ENCODE measurements at places on chromosomes 3 and 15.
A peak's percentile ranks its signal among the peaks of the same experiment; 100 is the strongest.

- DNase-seq = no peak
These were observed 11.5 kb downstream of the TCF12 start for GRCh38 chr15:56929933-56930332.

GRCh38 chr15:53384417-53384816 is 375.0 kb downstream of the WDR72 start:
- no peak for DNase-seq

DNA sequence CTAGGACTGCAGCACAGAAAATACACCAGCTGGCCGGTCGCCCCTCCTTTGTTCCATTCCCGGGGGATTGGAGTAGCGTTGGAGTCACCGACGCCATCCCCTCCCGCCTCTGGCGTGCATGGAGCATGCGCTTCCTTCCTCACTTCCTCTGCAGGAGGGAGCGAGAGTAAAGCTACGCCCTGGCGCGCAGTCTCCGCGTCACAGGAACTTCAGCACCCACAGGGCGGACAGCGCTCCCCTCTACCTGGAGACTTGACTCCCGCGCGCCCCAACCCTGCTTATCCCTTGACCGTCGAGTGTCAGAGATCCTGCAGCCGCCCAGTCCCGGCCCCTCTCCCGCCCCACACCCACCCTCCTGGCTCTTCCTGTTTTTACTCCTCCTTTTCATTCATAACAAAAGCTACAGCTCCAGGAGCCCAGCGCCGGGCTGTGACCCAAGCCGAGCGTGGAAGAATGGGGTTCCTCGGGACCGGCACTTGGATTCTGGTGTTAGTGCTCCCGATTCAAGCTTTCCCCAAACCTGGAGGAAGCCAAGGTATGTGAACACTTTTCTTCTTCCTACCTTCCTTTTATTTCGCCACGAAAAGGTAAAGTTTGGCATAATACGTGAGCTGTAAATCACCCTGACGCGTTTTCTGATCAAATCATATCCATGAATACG is at the start of gene SCG3:
TSS of gene SCG3 (plus strand) at position 201 of the 661 bp plus-strand sequence. CDS start at position 454, 253 bp downstream.
- DNase-seq = peak; percentile 29

GRCh38 chr3:15875016-15875689 is 77.4 kb upstream of the ANKRD28 start:
- no peak for DNase-seq

DNA sequence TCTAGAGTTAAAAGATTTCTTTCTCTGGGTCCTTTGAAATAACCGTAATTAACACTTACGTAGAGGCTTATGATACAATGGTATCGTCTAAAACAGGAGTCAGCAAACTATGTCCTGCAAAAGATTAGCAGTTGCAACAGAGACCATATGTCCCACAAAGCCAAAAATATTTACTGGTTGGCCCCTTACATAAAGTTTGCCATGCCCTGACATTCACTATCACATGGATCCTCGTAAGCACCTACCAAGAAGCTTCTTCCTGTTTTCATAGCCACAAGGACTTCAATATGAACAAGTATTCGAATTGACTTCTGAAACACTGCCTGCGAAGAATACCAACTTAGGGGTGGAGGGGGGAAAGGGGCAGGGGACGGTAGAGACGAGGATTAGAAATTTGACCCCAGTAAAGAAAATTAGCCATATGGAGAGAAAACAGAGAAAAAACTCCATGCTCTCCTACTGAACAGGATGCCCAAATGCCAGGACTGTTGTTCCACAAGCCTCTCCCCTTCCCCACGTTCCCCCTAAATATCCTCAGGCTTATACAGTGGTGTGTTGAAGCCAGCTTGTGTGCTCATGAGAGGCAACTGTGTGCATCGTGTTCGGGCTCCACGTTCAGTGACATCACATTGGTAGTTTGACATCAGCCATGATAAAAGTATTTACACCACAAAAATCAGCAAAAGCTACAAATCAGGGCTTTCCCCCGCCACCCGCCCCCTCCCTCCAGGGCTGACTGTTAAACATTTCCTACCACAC is 144.1 kb upstream of the HES1 start:
- DNase-seq = no peak

GRCh38 chr3:107238787-107239186 is 138.5 kb upstream of the CCDC54 start:
- DNase-seq = no peak

DNA sequence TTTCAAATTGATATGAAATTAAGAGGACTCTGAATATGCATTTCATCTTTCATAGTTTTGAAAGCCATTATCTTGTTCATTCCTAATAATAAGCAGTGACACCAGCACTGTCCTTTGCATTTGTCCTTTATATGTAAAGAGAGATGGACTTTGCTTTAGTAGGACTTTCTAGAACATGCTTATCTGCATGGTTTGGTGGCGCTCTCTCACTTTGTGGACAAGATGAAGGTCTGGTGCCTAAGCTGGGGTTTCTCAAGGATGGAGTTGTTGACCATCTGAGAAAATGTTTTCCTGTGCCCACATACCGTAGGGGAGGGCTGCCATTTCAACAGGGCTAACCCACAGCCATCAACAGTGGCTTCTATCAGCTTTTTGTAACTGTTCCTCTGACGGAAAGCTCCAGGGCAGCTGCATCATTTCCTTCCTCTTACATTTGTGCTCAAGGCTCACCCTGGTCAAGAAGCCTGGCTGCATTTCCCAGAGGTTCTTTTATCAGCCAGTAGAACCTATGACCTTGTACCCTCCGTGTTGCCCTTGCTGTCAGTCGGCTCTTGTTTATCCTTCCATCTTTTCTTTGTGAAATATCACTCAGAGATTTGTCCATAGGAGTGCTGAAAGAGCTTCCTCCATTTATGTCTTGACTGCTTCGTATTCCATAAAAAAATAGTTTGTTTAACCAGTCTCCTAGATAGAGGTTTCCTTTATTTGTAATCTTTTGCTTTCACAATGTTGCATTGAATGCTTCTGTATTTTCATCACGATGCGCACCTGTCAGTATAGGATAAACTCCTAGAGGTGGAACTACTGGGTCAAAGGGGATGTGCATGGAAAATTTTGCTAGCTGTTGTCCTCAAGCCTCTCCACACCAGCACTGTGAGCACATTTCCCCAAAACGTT is 44.6 kb downstream of the ABHD2 start:
- DNase-seq = no peak

Data from stimulated activated CD8-positive, alpha-beta memory T cell treated with anti-CD3 and anti-CD28 coated beads, Interleukin-15, amount 100 ng/mL, for 24 hours (primary cell).